RKO (cell line): ENCODE measurements at places on chromosomes 5 and 9.
A peak's percentile ranks its signal among the peaks of the same experiment; 100 is the strongest.

DNA sequence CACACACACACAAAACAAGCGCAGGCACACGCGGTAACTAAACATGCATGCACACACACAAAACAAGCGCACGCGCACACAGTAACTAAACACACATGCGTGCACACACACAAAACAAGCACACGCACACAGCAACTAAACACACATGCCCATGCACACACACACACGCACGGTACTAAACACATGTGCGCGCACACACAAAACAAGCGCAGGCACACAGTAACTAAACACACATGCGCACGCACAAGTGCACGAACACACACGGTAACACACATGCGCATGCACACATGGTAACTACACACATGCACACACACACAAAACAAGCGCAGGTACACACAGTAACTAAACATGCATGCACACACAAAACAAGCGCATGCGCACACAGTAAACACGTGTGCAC lies 19.9 kb upstream of the SLC6A3 start:
- DNase-seq, result no peak

GRCh38 chr5:73282383-73282782 lies 109.4 kb downstream of the TMEM174 start:
- no peak for DNase-seq

DNA sequence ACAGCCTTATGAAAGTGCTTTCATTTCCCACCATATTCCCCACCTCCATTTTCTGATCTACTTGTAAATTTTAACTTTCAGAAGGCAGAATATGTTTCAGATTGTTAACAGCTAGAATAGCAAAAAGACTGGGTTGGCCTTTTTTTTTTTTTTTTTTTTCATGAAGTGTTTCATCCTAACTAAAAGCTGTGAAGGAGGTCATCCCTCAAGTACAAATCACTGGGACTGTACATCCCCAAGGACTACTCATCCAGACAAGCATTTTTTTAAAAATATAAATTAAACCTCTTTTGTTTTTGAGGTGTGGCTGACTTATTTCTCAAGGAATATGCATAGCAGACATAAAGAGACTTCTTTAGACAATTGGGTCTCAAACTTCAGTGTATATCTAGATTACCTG lies 542.1 kb upstream of the TUSC1 start:
- DNase-seq, result no peak

GRCh38 chr5:14778792-14779070 lies 92.8 kb downstream of the ANKH start:
- no peak for DNase-seq

- no peak for DNase-seq
Measured at GRCh38 chr5:133799571-133800237, 168.7 kb downstream of the C5orf15 start.

- DNase-seq, result no peak
Measured at GRCh38 chr5:75611311-75612225, at the start of gene ANKDD1B. TSS of gene ANKDD1B (plus strand) at chr5:75611453. CDS start at chr5:75611635, 182 bp downstream.

DNA sequence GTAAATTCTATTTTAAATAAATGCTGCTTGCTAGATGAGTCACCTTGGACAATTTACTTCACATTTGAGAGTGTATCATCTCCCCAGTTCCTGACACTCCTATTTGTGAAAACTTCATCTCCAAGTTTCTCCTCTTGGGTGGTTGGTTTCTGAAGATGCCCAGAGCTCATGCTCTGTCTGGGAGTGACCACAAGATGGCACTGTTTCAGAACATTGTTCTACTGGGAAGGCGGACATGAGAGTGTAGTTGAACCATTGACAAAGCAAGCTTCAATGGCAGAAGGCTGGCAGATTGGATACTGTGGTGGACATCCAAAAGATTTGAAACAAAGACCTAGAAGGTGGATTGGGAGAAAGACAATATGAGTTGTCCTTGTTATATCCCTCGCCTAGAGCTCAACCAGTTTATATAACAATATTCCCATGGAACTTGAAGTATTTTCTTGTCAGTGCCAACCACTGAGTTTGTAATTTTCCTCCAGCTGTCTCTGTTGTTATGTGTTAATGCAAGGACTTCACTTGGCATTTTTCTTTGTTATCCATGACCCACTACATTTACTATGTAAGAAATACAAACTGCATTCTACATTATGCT lies 234.3 kb upstream of the ANKH start:
- DNase-seq, result peak; percentile 49

GRCh38 chr5:130528474-130528873 lies 624.2 kb downstream of the CHSY3 start:
- DNase-seq, result peak; percentile 18
